ENCODE measurements at places on chromosomes 6 and 20. TPM values are rescaled to one million over a fixed set of nuclear protein-coding genes. Genes with fewer than 3 reads are reported as not detected.

The TAGAP gene
- total RNA-seq: 2.1 TPM

The ECT2L gene
- total RNA-seq: under 0.01 TPM

The HLA-DQA1 gene
- total RNA-seq: 1.0 TPM

The RBPJL gene
- total RNA-seq: not detected

The OTOR gene
- total RNA-seq: not detected

The OR2B2 gene
- total RNA-seq: not detected

The SLC22A1 gene
- 1.0 TPM for total RNA-seq

The MAN1A1 gene
- 45.9 TPM for total RNA-seq

The SERINC3 gene
- total RNA-seq: 44.9 TPM

The MYLK4 gene
- 5.7 TPM for total RNA-seq

The ERVFRD-1 gene
- total RNA-seq: not detected

The IRAK1BP1 gene
- 3.7 TPM for total RNA-seq

The RWDD2A gene
- total RNA-seq: 2.6 TPM

The C6orf89 gene
- 22.4 TPM for total RNA-seq

The TMEM200A gene
- total RNA-seq: 21.4 TPM

The WFDC13 gene
- total RNA-seq: not detected

The CLPSL1 gene
- total RNA-seq: not detected

The SERPINB1 gene
- 11.5 TPM for total RNA-seq

The PLEKHG1 gene
- total RNA-seq: 13.6 TPM

The BAG2 gene
- 7.3 TPM for total RNA-seq

The ME1 gene
- total RNA-seq: 2.6 TPM

The HRH3 gene
- total RNA-seq: 0.52 TPM

The ADTRP gene
- total RNA-seq: under 0.01 TPM

The NKX2-2 gene
- total RNA-seq: not detected

The WFDC12 gene
- total RNA-seq: not detected

The LKAAEAR1 gene
- 1.0 TPM for total RNA-seq

The KCNK5 gene
- 1.6 TPM for total RNA-seq

The TMEM242 gene
- 6.8 TPM for total RNA-seq

The MRPL2 gene
- 16.2 TPM for total RNA-seq

The POU3F2 gene
- total RNA-seq: 0.52 TPM

The LGSN gene
- total RNA-seq: not detected

The TNFRSF21 gene
- 9.4 TPM for total RNA-seq

Measured in skeletal muscle tissue (tissue), 5 donors.